ENCODE measurements at places on chromosomes 2 and 18.

DNA sequence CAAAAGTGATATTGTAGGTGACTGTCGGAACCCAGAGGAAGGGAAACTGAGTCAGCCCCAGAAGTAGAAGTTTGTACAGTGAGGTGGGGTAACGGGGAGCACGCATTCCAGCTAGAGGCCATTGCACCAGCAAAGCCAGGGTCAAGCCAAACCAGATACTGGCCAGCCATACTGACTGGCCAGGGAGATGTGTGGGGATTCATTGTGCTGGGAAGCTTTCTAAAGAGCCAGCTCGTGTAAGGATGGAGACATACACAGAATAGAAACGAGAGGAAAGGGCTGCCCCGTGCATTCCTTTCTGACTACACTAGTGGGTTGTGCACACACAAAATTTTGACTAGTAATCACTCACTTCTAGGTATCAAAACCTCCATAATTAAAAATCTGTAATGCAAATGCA is 175.3 kb upstream of the PID1 start:
- H3K36me3 ChIP-seq = no peaks in the 10 kb centered on the region
- peak overlapping the region; percentile 98 for H3K27ac ChIP-seq
- peak overlapping the region; percentile 61 for H3K4me3 ChIP-seq
- DNase-seq = no peak

- no peak for DNase-seq
- no peaks in the 10 kb centered on the region for H3K27me3 ChIP-seq
- no peaks in the 10 kb centered on the region for H3K4me1 ChIP-seq
- no peak overlapping the region for H3K4me3 ChIP-seq
These were observed 92.4 kb downstream of the SOCS6 start for GRCh38 chr18:70380915-70381896.

DNA sequence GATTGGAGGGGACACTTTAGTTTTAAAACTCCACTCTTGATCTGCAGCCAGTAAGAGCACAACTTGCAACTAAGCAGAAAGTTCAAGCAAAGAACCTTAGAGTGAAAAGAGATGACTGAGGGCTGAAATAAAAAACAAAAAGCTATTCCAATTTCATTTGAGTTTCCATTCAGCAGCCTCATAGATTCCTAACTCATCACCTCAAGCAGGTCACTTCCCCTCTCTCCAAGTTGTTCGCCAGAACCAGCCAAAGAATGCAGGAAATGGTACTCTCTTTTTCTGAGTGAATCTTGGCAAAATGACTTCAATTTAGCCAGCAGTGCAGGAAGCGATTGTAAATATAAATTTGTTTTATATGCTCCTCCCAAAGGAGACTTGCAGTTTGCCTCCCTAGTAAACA is 213.3 kb downstream of the SETBP1 start:
- H3K4me3 ChIP-seq = no peak overlapping the region
- no peak for DNase-seq
- H3K36me3 ChIP-seq = no peaks in the 10 kb centered on the region
- H3K4me1 ChIP-seq = peaks cover 9% of the 10 kb centered on the region
- H3K27ac ChIP-seq = no peak overlapping the region
- no peaks in the 10 kb centered on the region for H3K27me3 ChIP-seq

GRCh38 chr2:71347517-71347916 is 15.9 kb downstream of the ZNF638 start:
- DNase-seq = no peak
- peaks cover 17% of the 10 kb centered on the region for H3K36me3 ChIP-seq
- H3K4me3 ChIP-seq = no peak overlapping the region
- no peaks in the 10 kb centered on the region for H3K27me3 ChIP-seq

- H3K27ac ChIP-seq = no peak overlapping the region
- H3K36me3 ChIP-seq = no peaks in the 10 kb centered on the region
- H3K27me3 ChIP-seq = no peaks in the 10 kb centered on the region
- no peak for DNase-seq
These were observed 69.9 kb downstream of the SH3BP4 start for GRCh38 chr2:235021752-235022151.

GRCh38 chr2:3661149-3661660 is 3.2 kb downstream of the ALLC start:
- no peaks in the 10 kb centered on the region for H3K36me3 ChIP-seq
- H3K4me3 ChIP-seq = no peak overlapping the region
- no peaks in the 10 kb centered on the region for H3K27me3 ChIP-seq
- H3K27ac ChIP-seq = no peak overlapping the region

GRCh38 chr2:20593072-20594034 is 57.5 kb downstream of the HS1BP3 start:
- H3K4me1 ChIP-seq = peaks cover 20% of the 10 kb centered on the region
- no peak overlapping the region for H3K27ac ChIP-seq
- H3K4me3 ChIP-seq = no peak overlapping the region
- H3K36me3 ChIP-seq = no peaks in the 10 kb centered on the region
- no peak for DNase-seq
- no peaks in the 10 kb centered on the region for H3K27me3 ChIP-seq

- DNase-seq = no peak
- no peak overlapping the region for H3K4me3 ChIP-seq
- no peaks in the 10 kb centered on the region for H3K4me1 ChIP-seq
- no peak overlapping the region for H3K27ac ChIP-seq
These were observed 42.2 kb upstream of the TBR1 start for GRCh38 chr2:161373942-161374341.

- no peak for DNase-seq
- no peaks in the 10 kb centered on the region for H3K27me3 ChIP-seq
These were observed 62.8 kb downstream of the TCF7L1 start for GRCh38 chr2:85195956-85196355.

- no peak overlapping the region for H3K4me3 ChIP-seq
- no peak for DNase-seq
- no peaks in the 10 kb centered on the region for H3K27me3 ChIP-seq
- H3K4me1 ChIP-seq = no peaks in the 10 kb centered on the region
These were observed 35.6 kb downstream of the RMC1 start for GRCh38 chr18:23538870-23539269.

- H3K27ac ChIP-seq = no peak overlapping the region
- no peak for DNase-seq
- peaks cover 28% of the 10 kb centered on the region for H3K4me1 ChIP-seq
- no peak overlapping the region for H3K4me3 ChIP-seq
These were observed 5.2 kb upstream of the FHL2 start for GRCh38 chr2:105403783-105404698.

DNA sequence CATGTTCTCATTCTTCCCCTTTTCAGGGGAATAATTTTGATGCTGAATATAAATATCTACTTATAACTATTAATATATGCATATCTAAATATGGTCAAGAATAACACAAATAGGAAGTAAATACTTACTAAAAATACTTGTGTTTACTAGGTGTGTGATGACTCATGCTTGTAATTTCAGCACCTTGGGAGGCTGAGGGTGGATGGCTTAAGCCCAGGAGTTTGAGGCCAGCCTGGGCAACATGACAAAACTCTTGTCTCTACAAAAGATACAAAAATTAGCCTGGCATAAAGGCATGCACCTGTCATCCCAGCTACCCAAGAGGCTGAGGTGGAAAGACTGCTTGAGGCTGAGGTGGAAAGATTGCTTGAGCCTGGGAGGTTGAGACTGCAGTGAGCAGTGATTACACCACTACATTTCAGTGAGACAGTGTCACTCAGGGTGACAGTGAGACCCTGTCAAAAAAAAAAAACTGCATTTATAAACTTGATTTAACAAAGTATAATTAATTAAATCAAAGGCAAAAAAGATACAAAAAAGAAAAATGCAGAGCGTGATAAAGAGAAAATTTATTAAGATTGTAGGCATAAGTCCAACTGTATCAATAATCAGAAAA is 703.1 kb upstream of the VRK2 start:
- no peak overlapping the region for H3K4me3 ChIP-seq
- DNase-seq = no peak
- H3K27me3 ChIP-seq = no peaks in the 10 kb centered on the region

DNA sequence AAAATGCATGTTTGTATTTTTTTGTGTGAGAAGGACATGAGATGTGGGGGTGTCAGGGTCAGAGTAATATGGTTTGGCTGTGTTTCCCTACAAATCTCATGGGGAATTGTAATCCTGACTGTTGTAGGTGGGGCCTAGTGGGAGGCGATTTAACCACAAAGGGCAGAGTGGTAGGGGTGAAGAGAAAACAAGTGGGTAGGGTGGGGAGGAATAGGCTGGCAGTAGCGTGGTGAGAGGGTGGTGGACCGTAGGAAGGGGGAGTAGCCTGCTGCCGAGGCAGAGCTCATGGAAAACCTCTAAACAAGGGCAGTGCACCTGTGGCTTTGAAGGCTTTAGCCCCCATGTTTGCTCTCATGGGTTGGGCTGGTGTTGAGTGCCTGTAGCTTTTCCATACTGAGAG is 152.8 kb upstream of the ZNF519 start:
- DNase-seq = no peak
- H3K4me3 ChIP-seq = no peak overlapping the region
- no peak overlapping the region for H3K27ac ChIP-seq
- no peaks in the 10 kb centered on the region for H3K36me3 ChIP-seq
- H3K4me1 ChIP-seq = no peaks in the 10 kb centered on the region

DNA sequence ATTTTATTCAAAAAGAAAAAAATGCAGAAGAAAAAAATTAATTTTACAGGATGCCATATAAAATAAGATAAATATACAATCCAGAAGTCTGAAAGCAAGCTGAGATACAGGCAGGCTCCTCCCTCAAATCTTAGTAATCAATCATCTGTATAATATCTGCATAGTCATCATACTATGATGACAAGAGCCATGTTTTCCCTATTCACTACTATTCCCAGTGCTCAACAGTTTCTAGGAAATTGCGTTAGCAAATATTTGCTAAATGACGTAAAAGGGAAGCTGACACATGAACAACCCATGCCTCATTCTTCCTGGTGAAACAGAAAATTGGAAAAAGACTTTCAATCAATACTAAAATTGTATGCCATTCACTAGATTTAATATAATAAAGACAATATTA is 793.2 kb downstream of the SUCLG1 start:
- DNase-seq = no peak
- H3K4me1 ChIP-seq = no peaks in the 10 kb centered on the region
- no peaks in the 10 kb centered on the region for H3K36me3 ChIP-seq
- H3K27me3 ChIP-seq = no peaks in the 10 kb centered on the region

GRCh38 chr2:143730155-143730952 is 601.1 kb downstream of the ARHGAP15 start:
- no peaks in the 10 kb centered on the region for H3K36me3 ChIP-seq
- no peak overlapping the region for H3K4me3 ChIP-seq
- DNase-seq = no peak

DNA sequence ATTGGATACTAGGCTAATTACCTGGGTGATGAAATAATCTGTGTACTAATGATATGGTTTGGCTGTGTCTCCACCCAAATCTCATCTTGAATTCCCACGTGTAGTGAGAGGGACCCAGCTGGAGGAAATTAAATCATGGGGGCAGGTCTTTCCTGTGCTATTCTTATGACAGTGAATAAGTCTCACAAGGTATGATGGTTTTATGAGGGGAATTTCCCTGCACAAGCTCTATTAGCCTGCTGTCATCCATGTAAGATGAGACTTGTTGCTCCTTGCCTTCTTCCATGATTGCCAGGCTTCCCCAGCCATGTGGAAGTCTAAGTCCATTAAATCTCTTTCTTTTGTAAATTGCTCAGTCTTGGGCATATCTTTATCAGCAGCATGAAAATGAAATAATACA is 394.1 kb upstream of the SYT4 start:
- H3K4me1 ChIP-seq = no peaks in the 10 kb centered on the region
- no peak overlapping the region for H3K4me3 ChIP-seq
- H3K27ac ChIP-seq = no peak overlapping the region
- DNase-seq = no peak

GRCh38 chr2:164871404-164871803 is 29.8 kb upstream of the COBLL1 start:
- no peak for DNase-seq
- no peaks in the 10 kb centered on the region for H3K4me1 ChIP-seq
- H3K4me3 ChIP-seq = no peak overlapping the region
- no peaks in the 10 kb centered on the region for H3K27me3 ChIP-seq
- no peaks in the 10 kb centered on the region for H3K36me3 ChIP-seq

DNA sequence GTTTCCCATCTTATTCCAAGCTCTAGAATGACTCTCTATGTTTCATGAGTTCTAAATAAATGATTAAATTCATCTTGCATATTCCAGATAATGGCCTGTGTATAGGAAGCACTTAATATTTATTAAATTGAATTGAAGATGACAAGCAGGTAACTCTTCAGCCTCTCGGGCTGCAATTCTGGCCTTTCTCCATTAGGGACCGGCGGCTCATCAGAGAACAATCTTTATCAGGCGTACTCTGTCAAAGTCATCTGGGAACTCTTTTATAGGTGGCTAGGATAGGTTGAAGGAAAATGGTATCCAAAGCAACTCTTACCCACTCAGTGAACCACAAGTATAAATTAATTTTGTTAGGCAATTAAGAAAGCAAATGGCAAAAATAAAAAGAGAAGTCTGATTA is 308.5 kb downstream of the NOL4 start:
- no peaks in the 10 kb centered on the region for H3K4me1 ChIP-seq
- no peaks in the 10 kb centered on the region for H3K36me3 ChIP-seq
- H3K27me3 ChIP-seq = no peaks in the 10 kb centered on the region
- H3K4me3 ChIP-seq = no peak overlapping the region
- DNase-seq = no peak

- DNase-seq = no peak
- peak overlapping the region; percentile 98 for H3K27ac ChIP-seq
- H3K36me3 ChIP-seq = peaks cover 5% of the 10 kb centered on the region
- H3K4me1 ChIP-seq = peaks cover 20% of the 10 kb centered on the region
- peak overlapping the region; percentile 90 for H3K4me3 ChIP-seq
- H3K27me3 ChIP-seq = no peaks in the 10 kb centered on the region
These were observed 654 bp upstream of the MARCHF7 start for GRCh38 chr2:159711562-159712142.

DNA sequence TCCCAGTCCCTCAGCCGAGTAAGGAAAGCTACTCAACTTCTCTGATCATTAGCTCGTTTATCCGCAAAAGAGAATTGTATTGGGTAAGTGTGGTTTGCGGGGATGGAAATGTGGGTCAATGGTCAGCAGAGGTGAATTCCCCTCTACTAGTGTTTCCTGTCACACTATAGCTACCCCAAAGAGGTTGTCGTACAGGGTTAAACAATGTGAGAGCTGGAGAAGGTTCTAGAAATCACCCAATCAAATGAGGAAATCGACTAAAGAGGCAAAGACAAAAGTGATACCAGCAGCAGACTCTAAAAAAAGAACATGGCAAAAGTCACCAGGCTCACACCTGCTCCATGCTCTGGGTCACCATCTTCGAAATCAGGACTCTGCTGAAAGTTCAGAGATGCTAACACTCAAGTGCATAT is 144.7 kb upstream of the ITGA4 start:
- DNase-seq = no peak
- H3K36me3 ChIP-seq = no peaks in the 10 kb centered on the region
- H3K4me3 ChIP-seq = no peak overlapping the region
- H3K27me3 ChIP-seq = no peaks in the 10 kb centered on the region
- H3K4me1 ChIP-seq = no peaks in the 10 kb centered on the region

GRCh38 chr2:172513935-172514586 is 41.8 kb upstream of the PDK1 start:
- DNase-seq = no peak
- H3K36me3 ChIP-seq = no peaks in the 10 kb centered on the region
- H3K4me3 ChIP-seq = no peak overlapping the region
- no peaks in the 10 kb centered on the region for H3K27me3 ChIP-seq

GRCh38 chr2:55693181-55694125 is at the start of gene PNPT1:
Gene PNPT1, minus strand, starts transcription at chr2:55693844. Its CDS starts 21 bp downstream, at chr2:55693823.
- H3K36me3 ChIP-seq = no peaks in the 10 kb centered on the region
- DNase-seq = peak; percentile 65
- H3K4me3 ChIP-seq = peak within 1 kb of the TSS; percentile 86
- peaks cover 3% of the 10 kb centered on the region for H3K4me1 ChIP-seq
- H3K27ac ChIP-seq = no peak within 1 kb of the TSS

GRCh38 chr2:46967990-46968647 is 52.5 kb upstream of the MCFD2 start:
- peak overlapping the region; percentile 48 for H3K4me3 ChIP-seq
- H3K27ac ChIP-seq = peak overlapping the region; percentile 83
- H3K27me3 ChIP-seq = no peaks in the 10 kb centered on the region
- no peaks in the 10 kb centered on the region for H3K36me3 ChIP-seq
- peak; percentile 70 for DNase-seq
- H3K4me1 ChIP-seq = peaks cover 88% of the 10 kb centered on the region
